ENCODE measurements at places on chromosomes 1 and 21.

DNA sequence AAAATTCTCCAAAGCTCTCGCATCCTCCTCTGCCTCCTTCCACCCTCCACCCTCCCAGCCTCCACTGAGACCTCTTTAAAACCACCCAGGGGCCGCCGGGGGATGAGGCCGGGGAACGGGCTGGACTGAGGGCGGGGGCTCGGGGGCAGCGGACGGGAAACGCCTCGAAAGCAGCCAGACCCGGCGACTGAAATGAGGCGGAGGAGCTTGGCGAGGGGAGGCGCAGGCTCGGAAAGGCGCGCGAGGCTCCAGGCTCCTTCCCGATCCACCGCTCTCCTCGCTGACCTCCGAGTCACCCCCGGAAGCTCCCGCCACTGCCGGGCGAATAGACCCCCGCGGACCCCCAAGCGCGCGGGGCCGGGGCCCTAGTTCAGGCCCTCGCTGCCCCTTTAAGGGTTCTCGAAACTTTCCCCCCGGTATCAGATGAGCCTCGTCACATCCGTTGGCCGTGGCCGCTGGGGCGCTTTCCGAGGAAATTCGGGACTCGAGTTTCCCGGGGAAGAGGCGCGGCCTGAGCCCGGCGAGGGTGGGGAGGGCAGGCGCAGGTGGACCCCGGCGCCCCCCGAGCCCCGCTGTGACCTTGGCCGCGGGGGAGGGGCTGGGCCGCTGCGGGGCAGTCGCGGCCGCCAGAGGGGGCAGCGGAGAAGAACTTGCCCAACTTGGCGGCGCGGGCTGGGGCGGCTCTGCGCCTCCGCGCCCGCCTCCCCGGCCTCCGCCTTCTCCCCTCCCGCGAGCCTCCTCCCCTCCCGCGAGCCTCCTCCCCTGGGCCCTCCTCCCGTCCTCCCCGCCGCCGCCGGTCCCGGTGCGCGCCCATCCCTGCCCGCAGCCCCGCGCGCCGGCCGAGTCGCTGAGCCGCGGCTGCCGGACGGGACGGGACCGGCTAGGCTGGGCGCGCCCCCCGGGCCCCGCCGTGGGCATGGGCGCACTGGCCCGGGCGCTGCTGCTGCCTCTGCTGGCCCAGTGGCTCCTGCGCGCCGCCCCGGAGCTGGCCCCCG, at the start of gene BACE2:
Gene BACE2 (plus strand): TSS at position 813 of the 995 bp plus-strand sequence. CDS start 104 bp downstream, at position 917.
- peak within 1 kb of the TSS; percentile 84 for H3K27ac ChIP-seq
- H3K4me3 ChIP-seq: peak within 1 kb of the TSS; percentile 93
- peaks cover 6% of the 10 kb centered on the region for H3K4me1 ChIP-seq
- no peaks in the 10 kb centered on the region for H3K36me3 ChIP-seq
- H3K27me3 ChIP-seq: peaks cover 12% of the 10 kb centered on the region
- peak; percentile 84 for DNase-seq

- no peaks in the 10 kb centered on the region for H3K36me3 ChIP-seq
- no peaks in the 10 kb centered on the region for H3K4me1 ChIP-seq
- H3K27ac ChIP-seq: no peak overlapping the region
- DNase-seq: peak; percentile 16
Measured at GRCh38 chr1:29749024-29749945, 513.0 kb downstream of the PTPRU start.

DNA sequence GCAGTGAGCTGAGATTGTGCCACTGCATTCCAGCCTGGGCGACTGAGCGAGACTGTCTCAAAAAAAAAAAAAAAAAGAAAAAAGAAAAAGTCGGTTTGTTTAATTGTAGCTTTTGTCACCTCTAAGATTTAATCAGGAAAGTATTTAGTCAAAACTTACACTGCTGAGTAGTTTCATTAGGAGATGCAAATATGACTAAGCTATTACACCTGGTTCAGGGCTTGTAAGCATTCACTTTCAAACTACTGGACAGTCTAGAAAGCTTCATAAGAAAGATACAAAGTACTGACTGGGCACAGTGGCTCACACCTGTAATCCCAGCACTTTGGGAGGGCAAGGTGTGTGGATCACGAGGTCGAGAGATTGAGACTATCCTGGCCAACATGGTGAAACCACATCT, 75.9 kb upstream of the CACYBP start:
- no peak overlapping the region for H3K27ac ChIP-seq
- no peak overlapping the region for H3K4me3 ChIP-seq
- no peaks in the 10 kb centered on the region for H3K27me3 ChIP-seq
- H3K36me3 ChIP-seq: peaks cover 8% of the 10 kb centered on the region
- H3K4me1 ChIP-seq: peaks cover 5% of the 10 kb centered on the region

DNA sequence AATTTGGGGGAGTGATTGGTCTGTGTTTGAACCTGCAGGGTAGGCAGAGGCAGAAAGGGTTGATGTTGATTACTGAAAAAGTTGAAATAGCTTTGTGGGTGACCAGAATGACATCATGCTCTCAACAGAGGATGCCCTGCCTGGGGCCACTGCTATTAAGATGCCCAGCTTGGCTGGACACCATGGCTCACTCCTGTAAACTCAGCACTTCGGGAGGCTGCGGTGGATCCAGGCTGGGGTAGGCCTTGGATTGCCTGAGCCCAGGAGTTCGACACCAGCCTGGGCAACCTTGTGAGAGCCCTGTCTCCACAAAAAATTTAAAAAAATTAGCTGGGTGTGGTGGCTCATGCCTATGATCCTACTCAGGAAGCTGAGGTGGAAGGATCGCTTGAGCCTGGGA, 42.8 kb upstream of the CACNA1E start:
- H3K27ac ChIP-seq: no peak overlapping the region
- no peak overlapping the region for H3K4me3 ChIP-seq
- DNase-seq: no peak
- H3K36me3 ChIP-seq: no peaks in the 10 kb centered on the region
- no peaks in the 10 kb centered on the region for H3K4me1 ChIP-seq
- H3K27me3 ChIP-seq: peaks cover 27% of the 10 kb centered on the region

- H3K27me3 ChIP-seq: peaks cover 61% of the 10 kb centered on the region
- H3K4me1 ChIP-seq: no peaks in the 10 kb centered on the region
- H3K36me3 ChIP-seq: no peaks in the 10 kb centered on the region
Measured at GRCh38 chr1:112004076-112004475, 14.6 kb upstream of the KCND3 start.

DNA sequence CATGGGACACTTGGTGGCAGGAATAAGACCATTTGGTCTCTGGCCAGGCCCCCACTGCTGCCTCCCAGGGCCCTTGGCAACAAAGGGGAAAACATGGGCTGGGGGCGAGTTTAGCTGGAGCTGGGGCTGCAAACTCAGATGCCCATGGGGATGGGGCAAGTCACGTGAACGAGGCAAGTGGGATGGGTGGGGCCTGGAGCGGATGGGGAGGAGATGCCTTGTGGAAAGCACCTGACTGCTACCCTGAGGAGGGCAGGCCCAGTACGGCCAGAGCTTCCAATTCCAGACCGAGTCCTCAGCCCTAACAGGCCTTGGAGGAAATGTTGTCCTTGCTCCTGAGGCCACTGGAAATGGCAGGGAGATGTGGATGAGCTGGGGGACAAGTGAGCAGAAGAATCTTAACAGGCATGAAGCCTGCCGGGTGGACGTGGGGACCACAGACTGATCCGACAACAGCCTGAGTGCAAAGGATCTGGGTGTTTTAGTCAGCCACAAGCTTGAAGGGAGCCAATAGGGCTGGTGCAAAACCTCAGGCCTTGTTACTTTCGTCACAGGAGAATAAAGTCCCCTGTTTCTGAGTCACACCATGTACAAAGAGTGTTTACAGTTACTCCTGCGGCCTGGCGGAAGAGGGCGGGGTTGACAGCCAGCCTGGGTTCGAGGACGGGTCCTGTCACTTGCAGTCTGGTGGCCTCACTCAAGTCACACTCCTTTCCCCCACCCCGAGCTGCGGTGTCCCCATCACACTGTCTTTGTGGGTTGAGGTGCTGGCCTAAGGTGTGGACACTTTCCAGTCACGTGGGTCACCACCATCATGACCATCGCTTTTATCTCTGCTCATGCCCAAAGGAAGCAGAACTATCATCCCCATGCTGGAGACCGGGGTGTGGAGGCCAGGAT, 19.1 kb downstream of the RUNX3 start:
- no peak for DNase-seq
- H3K27me3 ChIP-seq: peaks cover 6% of the 10 kb centered on the region
- no peaks in the 10 kb centered on the region for H3K36me3 ChIP-seq
- H3K4me1 ChIP-seq: peaks cover 16% of the 10 kb centered on the region
- H3K4me3 ChIP-seq: no peak overlapping the region

- no peak overlapping the region for H3K27ac ChIP-seq
- peaks cover 4% of the 10 kb centered on the region for H3K4me1 ChIP-seq
- no peak for DNase-seq
- no peak overlapping the region for H3K4me3 ChIP-seq
- H3K36me3 ChIP-seq: no peaks in the 10 kb centered on the region
Measured at GRCh38 chr1:65872301-65872700, 79.6 kb downstream of the PDE4B start.

DNA sequence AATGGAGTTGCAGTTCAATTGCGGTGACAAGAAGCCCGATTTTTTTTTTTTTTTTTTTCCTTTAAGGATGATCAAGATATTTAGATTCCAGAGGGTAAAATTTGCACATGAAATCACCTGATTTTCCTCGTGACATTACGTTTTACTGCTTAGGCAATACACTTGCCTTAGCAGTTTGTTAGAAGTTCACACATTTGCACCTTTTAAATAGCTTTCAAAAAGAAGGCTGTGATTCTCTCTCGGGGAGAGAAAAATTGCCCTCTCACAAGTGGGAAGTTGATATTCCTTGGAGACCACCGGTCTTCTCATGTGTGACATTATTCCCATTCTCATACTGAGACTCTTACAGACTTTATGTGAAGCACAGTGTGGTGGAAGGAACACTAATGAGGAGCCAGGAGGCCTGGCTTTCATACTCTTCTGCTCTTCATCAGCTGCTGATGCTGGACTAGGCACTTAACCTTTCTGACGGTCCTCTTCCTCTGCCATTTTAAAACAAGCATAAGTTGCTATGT, 69.8 kb upstream of the HSPA13 start:
- no peaks in the 10 kb centered on the region for H3K27me3 ChIP-seq
- no peak overlapping the region for H3K4me3 ChIP-seq
- no peak overlapping the region for H3K27ac ChIP-seq
- peaks cover 10% of the 10 kb centered on the region for H3K4me1 ChIP-seq
- no peaks in the 10 kb centered on the region for H3K36me3 ChIP-seq
- DNase-seq: no peak

GRCh38 chr1:29633771-29634170, 397.4 kb downstream of the PTPRU start:
- H3K27ac ChIP-seq: no peak overlapping the region
- no peaks in the 10 kb centered on the region for H3K36me3 ChIP-seq
- DNase-seq: peak; percentile 60
- H3K4me3 ChIP-seq: no peak overlapping the region
- peaks cover 11% of the 10 kb centered on the region for H3K4me1 ChIP-seq

GRCh38 chr1:87129038-87129437, 199.6 kb upstream of the LMO4 start:
- peaks cover 12% of the 10 kb centered on the region for H3K4me1 ChIP-seq
- H3K27me3 ChIP-seq: peaks cover 11% of the 10 kb centered on the region
- no peak overlapping the region for H3K4me3 ChIP-seq
- no peak for DNase-seq

DNA sequence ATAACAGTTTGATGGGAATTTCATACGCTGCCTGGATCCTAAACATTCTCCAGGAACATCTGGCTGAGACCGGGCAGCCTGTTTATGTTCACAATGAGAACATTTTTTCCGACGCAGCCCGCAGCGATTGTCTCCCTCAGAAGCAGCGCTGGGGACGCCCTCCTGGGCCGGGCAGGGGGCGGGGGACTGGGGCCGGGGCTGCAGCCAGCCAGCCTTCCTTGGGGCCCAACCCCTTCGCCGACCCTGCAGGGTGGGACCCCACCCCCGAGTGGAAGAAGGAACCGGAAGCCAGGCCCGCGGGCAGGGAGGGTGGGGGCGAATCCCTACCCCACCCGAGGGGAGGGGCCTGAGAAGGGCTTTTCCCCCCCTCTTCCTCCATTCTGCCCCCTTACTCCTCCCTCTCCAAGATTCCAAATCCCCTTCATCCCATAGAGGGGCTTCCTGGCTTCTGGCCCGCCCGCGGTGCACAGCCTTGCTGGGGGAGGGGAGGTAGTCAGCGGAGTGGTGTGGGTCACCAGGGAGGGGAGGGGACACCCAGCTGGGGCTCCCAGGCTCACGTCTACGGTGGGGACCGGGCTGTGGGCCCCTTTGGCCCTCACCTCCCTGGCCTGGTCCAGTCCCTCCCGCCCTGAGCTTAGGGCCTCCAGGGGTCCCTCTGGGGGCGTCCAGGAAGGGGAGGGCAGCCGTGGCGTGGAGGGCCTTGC, 60.6 kb downstream of the WNT9A start:
- peak; percentile 82 for DNase-seq
- H3K36me3 ChIP-seq: no peaks in the 10 kb centered on the region
- no peaks in the 10 kb centered on the region for H3K27me3 ChIP-seq

- H3K27me3 ChIP-seq: peaks cover 30% of the 10 kb centered on the region
Measured at GRCh38 chr1:167492481-167492910, 25.8 kb downstream of the CD247 start.

DNA sequence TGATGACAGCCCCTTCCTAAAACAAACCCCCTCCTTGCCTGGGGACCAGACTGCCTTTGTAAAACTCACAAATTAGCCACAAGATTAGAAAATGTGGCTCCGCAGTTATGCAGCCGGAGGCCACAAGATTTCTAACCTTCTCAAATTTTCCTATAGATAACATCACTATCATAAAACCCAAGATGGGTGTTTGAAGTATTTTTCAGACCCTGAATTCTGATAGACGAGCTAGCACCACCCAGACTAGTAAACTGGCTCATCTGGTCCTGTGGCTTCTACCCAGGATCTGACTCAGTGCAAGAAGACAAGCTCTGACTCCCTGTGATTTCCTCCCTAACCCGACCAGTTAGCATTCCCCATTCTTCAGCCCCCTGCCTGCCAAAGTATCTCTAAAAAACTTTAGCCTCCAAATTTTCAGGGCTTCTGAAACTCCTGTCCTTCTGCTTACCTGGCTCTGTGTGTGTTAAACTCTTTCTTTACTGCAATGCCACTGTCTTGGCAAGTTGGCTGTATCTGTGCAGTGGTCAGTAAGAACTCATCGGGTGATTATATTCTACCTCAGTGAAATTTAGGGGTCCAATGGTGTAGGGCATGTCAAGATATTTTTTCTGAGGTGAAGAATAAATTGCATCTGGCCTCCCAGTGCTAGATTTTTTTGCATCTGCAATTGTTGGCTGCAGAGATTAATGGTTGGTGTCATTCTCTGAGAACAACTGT, 102.1 kb downstream of the S1PR1 start:
- no peaks in the 10 kb centered on the region for H3K4me1 ChIP-seq
- peak overlapping the region; percentile 35 for H3K27ac ChIP-seq
- DNase-seq: no peak
- no peak overlapping the region for H3K4me3 ChIP-seq
- no peaks in the 10 kb centered on the region for H3K36me3 ChIP-seq

GRCh38 chr1:221778535-221779142, 36.8 kb upstream of the DUSP10 start:
- no peak for DNase-seq
- H3K36me3 ChIP-seq: no peaks in the 10 kb centered on the region
- H3K27ac ChIP-seq: no peak overlapping the region
- no peak overlapping the region for H3K4me3 ChIP-seq

DNA sequence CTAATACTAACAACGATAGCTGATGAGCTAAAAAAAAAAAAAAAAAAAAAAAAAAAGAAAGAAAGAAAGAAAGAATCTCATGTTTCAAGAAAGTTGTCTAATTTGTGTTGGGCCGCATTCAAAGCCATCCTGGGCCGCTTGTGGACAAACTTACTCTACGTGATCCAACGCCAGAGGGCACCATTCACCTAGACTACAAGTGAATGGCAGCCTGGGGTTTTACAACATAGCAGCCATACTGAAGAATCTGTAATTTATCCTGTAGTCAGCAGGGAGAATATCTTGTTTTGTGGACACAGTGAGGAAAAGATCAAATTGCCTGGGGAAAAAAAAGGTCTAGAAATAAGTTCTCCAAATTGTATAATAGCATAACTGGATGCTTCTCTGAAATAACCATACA, 47.0 kb downstream of the CYP2J2 start:
- H3K27me3 ChIP-seq: no peaks in the 10 kb centered on the region
- H3K4me3 ChIP-seq: no peak overlapping the region
- H3K27ac ChIP-seq: no peak overlapping the region
- peaks cover 5% of the 10 kb centered on the region for H3K36me3 ChIP-seq
